ENCODE measurements at places on chromosomes 2 and 18.

DNA sequence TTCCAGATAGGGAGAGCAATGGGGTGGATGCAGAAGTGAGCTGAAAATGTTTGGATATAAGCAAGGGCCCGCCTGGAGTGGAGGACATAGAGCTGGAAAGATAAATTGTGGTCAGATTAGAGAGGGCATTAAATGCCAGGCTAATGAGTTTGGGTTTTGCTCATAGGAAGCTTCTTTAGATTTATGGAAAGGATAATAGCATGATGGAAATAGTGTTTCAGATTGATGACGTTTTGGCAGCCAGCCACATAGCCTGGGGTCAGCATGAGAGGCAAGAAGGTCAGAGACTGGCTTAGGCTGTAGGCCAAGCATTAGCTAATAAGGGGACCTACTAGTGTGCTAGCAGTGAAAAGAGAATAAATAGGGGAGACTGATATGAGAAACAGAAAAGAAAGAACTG, 321.6 kb downstream of the STK39 start:
- no peak for DNase-seq

- no peak for DNase-seq
These were observed 250.9 kb downstream of the DSEL start for GRCh38 chr18:67265464-67266245.

DNA sequence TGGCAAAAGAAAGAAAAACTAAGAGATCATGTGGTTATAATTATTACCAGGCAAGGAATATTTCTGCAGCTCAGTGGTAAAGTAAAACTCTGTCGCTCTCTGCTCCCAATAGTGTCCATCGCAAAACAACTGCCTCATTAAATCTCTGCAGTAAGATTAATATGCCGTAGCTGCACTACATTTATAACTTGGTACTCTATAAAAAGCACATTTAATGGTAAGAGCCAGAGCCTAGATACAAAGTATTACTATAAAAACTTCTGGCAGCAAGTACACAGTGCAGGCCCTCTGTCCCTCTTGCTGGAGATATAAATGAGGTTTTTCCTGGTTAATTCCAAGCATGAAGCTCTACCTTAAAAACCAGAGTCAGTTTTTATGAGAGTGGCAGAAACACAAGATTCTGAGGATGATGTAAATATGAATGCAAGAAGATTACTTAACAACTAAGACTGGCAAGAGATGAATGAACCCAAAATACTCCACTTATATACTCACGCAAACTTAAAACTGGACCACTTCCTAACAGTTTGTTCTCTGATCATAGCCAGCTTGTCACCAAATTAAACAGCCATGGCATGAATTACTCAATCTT, 25.5 kb downstream of the ZNF521 start:
- DNase-seq: no peak

- DNase-seq: no peak
These were observed 60.2 kb downstream of the CXCR4 start for GRCh38 chr2:136057802-136058140.

DNA sequence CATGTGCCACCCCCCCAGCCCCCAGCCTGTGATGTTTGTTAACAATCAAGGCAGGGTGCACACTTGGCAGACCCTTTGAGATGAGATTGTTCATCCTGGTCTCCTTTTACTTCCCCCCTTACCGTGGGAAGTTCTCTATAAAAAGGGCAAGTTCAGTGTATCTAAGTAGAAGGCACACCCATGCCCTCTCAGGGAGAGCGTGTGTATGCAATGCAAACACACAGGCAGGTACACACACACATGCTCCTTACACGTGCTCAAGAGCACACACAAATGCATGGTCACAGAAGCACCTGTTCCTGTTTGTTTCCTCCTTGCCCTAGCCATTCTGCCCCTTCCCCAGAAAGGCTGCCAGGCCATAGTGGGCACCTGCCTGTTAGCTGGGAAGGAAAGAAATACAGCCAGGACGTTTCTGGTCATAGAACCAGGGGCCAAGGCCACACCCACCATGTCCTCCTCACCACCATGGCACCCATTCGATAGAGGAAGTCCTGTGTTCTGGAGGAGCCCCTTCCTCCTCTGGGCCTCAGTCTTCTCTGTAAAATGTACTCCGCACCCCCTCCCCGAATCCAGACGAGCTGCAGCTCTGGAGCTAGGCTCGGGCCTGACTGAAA, 3.1 kb downstream of the ATOH8 start:
- DNase-seq: no peak

GRCh38 chr2:164933671-164934189, 21.6 kb downstream of the SLC38A11 start:
- DNase-seq: no peak

DNA sequence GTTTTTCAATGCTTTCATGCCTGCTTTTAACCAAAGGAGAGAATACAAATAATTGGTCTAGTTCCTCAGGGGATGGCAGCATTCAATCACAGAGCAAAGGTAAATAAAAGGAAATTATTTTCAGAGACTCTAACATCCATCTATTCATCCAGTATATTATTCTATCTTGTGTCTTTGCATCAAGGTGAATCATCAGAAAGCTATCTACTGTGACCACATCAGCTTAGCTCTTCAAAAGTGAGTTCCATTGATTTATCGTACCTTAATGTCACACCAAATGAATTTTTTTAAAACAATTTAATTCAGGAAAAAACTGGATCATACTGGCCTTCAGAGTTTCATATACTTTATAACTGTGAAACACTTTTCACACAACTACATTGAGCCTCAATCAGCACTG, 66.1 kb downstream of the CHN1 start:
- DNase-seq: no peak

DNA sequence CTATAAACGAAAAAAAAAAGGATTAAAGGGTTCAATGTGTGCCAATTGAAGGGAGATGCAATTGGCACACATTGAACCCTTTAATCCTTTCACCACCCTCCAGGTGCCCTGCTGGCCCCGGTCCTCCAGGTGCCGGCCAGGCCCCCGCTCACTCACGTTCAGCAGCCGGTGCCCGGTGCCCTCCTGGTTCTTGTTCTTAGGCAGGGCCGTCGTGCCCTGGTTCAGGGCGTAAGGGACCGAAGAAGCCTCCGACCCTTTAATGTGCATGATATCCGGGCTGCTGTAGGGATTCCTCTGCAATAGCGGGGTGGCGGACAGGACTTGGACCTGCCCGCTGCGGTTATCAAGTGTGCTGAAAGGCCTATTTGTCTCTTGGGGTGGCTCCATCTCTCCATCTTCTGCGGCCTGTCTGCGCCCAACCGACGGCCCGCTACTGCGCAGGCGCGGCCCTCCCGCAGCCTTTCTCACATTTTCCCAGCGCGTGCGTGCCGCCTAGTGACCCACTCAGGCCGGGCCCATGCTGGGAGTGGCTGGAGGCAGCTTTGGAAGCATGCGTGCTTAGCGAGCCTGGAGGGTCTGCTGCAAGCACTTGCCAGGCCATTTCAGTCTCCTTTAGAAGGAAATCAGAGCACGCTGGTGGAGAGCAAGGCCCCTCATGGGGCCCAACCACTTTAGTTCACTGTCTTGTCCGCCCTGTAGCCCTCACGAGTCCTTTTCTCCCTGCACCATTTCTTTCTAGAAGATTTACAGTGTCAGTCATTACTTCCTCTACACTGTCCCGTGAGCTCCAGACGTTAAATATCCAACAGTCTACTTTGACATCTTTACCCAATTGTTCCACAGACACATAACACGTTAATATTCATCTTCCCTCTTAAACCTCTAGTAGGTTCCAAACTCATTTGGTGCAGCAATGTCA, 24.3 kb downstream of the TMEM237 start:
- DNase-seq: no peak

DNA sequence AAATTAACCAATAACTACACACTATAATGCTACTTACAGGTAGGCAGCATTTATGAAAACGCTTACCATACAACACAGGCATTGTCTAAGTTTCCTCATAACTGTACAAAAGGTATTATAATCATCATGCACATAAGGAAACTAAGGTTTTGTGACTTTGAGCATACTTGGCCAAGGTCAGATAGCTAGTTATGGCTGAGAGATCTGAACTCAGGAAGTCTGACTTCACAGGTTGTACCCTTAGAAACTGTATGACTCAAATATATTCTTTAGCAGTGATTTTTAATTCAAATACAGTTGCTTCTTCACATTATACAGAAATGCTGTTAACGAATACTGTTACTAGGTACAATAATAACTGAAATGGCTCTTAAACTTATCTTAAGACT, 89.3 kb downstream of the TRIP12 start:
- DNase-seq: no peak

DNA sequence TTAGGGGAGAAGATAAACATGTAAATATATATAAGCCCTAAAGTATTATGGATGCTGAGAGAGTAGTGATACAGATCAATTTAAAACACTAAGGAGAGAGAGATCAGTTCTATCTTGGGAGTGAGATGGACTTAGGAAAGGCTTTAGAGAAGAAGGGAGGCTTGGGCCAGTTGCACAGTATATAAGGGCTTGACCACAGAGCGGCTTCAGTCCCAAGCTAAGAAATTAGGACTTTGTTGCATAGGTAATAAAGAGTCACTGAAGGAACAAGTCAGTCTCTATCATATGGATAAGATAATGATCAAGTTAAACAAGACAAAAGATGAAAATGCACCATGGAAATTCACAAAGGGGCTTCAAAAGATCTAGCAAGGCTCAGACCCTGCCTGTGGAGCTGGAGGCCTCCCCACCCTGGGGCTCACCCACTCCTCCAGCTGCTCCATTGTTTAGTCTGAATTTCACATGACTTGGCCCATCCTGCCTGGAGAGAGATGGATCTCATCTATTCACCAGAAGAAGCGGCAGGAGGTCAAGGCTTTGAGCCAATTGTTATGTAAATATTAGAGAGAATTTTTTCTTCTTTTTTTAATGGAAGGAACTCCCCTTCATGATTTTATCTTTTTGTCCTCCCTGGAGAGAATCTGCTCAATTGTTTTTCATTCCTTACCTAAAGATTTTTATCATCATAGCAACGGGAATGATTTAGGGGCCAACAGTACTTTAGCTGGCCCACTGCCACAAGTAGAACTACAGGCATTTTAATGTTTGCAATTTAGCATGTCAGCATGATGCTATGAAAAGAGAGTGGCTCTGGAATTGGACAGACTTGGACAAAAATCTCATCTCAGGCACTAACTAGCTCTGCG, 44.0 kb downstream of the GYPC start:
- no peak for DNase-seq

DNA sequence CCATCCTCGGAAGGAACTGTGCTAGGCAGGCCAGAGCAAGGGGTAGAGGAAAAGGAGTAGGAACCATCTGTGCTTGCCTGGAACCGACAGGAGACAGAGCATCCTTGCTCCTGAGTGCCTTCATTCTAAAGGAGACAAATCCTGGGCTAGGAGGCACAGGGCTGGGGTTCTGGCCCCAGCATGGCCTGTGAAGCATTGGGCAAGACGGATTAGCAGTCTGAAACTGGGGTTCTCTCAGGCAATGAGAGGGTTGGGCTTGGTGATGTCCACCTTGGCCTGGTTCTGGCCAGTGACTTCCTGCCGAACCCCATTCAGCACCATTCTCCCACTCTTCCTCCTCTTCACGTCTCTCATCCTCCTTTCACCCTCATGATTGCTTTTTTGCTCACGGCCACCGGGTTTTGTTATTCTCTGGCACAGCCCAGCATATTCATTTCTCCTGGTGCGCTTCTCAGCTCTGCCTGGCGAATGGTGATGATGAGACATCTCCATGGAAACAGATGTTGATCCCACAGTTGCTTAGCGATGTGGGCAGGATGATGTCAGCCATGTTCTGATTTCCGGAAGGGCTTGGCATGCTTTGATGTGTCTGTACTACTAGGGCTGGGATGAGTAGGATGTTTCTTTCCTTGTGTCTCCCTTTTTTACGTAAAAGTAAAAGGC, 127.7 kb downstream of the CAPN13 start:
- DNase-seq: no peak

DNA sequence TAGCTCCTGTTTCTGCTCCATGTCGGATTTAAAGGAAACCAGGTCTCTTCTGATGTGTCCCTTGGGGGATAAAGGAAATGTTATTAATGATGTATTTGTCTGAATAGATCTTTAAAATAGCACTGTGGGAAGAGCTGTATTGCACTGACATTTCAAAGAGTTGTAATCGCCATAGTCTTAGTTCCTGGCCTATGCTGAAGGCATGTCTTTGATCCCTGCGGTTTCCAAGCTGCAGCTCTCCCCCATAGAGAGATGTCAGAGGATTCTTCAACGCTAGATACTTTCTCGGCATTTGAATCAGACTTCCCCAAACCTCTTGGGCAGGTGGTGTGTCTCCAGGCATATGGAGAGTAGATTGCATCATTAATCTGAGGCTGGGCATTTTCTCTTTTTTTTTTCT, 40.4 kb downstream of the NAT8 start:
- no peak for DNase-seq

DNA sequence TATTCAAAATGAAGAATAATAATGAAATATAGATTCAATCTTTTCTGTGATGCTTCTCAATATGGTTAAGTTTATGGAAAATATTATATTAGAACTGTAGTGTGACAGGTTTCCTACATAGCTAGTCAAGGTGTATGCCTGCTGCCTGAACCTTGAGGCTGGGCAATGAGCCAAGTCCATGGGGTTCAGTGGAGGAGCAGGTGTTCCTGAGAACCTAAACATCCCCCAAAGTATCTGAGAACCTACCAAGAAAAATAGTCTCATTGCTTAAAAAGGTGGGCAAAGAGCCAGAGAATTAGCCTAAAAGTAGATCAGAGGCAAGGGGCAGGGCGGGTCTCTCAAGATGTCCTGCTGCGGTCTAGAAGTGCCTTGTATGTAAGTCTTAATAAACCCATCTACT, 185.9 kb upstream of the SPHKAP start:
- DNase-seq: no peak

DNA sequence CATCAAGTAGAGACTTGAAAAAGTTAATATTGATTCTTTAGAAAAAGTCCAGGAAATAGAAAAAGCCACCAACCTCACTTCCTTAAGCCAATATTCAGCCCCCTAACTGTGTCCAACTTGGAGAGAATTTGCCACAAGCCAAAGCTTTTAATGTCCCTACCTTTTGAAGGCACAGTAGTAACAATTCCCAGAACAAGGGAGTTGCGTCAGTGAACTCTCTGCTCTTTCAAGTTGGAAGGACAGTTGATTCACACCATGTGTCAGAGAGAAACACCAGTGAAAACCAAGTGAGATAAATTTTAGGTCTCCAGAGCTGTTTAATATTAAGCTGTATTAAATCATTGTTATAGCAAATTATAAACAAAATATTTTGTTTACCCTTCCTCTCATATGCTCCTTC, 66.1 kb downstream of the EXOC6B start:
- DNase-seq: no peak
